GOT3 (cell line): ENCODE measurements at places on chromosomes 11 and 22.

DNA sequence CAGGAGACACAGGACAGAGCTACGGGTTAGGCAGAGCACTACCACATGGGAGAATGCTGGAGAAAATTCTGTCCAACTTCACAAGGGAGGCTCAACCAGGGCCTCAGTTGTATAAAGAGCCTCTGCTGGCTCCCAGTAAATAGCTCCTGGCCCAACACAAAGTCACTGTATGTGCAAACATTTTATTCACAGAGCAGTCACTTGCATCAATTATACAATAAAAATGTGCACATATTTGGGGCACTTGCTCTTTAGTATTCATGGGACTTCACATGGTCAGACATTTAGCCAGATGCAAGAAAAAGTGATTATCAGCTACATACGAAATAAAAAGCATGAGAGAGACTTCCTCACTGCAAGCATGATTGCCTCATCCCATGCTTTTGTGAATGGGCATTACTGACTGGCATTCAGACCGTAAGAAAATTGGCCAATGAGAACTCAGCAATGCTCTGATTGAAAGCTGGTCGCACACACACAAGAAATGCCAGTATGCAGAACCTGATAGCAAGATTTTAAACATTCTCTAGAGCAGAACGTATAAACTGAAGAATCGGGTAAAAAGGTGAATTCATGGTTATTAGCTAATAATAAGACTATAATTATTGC, 39.4 kb downstream of the BLID start:
- no peak for DNase-seq

- no peak for DNase-seq
Observed at GRCh38 chr22:26779108-26779507, 121.7 kb downstream of the MIAT start.

DNA sequence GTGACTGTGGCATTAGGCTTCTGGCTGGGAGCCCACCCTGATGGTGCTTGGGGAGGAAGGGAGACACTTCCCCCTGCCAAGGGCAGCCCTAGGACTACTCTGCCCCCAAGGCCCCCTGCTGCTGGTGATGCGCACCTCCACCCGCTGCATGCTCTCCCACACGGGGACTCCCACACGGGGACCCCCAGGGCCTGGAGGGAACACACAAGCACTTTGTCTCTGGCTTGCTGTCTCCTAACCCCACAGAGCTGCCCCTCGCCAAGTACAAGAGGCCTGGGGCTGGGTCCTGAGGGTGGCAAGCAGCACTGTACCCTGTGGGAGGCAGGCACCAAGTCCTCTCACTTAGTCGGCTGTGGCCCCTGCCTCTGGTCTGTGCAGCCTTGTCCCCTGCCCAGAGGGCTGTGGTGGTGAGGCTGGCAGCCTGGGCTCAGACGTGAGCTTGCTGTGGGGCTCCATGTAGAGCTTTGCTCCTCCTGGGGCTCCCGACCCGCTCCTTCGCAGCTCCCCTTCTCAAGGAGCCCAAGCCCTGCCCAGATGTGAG, 7.9 kb downstream of the LRRC75B start:
- no peak for DNase-seq

DNA sequence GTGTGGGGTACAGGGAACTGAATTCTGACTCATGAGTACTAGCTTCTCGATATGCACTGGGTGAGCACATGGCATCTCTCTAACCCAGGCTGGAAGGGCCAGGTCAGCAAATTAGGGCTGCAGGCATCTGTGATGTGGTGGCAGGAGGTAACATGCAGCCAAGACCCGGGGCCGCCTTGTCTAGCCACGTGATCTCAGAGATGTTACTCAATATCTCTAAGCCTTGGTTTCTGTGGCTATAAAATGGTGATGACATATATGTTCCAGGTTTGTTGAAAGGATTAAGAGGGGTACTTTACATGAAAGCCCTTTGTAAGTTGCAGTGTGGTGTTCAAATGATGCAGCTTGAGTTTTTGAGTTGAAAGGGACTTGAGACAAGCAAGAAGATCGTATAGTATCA, 3.2 kb downstream of the ST14 start:
- no peak for DNase-seq
